ENCODE measurements at places on chromosomes 11 and 22.

DNA sequence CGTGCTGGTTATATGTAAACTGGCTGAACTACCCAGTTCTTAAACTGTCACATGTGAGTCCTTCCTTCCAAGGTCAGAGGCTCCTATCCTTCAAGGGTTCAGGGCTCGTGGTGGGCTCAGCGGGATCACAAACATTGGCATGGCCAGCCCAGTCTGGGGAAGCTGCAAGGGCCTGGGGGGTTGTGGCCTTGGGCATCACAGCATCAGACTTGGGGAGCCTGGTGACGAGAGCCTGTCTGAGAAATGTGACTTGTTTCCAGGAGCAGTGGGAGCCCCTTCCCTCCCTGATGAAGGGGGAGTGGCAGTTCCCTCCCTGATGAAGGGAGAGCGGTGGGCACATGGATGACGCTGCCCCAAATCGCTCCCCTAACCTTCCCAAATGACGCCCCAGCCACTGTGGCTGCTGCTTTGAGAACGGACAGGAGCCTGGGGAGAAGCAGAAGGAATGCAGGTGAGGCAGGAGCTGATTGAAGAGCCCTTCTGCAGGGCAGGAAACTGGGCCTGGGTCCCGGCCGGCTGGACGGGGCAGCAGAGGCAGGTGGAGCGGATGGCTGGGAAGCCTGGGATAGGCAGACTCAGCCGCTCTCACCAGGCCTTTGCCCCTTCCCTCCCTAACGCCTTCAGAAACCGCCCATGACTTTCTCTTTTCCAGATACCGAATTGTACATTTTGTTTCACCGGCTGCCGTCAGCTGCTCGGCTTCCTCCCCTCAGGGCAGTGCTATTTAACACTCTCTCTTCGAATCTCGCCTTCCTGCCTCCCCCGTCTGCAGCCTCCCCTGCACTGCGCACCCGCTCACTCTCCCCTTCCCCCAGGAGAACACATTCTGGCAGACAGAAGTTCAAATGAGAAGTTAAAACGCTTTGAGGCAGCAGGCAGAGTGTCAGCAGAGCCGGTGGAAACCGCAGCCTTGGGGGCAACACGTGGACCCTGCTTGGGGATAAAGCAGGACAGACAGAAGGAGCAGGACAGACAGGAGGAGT is 1486.7 kb downstream of the BRD1 start:
- DNase-seq = no peak

GRCh38 chr22:42549331-42550060 is 4.3 kb upstream of the SERHL2 start:
- DNase-seq = no peak

DNA sequence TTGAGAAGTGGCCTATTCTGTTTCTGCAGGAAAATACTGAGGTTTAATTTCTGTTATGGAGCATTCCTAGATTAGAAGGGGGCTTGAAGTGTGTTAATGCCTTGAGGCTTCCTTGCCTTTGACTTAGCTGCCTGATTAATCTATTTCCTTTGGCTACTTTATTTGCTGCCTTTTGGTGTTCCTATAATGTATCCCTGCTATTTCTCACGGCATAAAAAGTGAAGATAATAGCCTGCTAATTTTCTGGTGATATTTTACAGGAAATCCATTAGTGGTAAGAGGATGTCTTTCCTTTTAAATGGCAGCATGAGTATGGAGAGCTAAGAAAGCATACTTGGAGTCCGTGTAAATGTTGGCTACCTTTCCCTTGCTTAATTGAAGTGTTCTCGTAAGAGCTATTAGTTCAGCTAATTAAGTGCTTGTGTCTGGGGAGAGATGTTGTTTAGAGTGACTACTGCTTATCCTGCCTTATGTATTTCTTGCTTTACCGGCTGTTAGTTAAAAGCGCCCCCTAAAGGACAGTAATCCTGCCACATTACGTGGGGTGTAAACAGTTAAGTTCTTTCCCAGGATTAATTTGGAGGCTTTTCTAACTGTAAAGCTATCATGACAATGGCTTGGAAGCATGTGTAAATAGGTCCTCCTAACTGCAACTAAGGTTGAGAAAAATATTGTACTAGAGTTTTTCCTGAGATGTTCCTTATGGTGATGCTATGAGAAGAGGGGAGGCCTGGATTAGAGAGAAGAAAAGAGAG is 45.6 kb downstream of the ZNF280B start:
- DNase-seq = no peak

DNA sequence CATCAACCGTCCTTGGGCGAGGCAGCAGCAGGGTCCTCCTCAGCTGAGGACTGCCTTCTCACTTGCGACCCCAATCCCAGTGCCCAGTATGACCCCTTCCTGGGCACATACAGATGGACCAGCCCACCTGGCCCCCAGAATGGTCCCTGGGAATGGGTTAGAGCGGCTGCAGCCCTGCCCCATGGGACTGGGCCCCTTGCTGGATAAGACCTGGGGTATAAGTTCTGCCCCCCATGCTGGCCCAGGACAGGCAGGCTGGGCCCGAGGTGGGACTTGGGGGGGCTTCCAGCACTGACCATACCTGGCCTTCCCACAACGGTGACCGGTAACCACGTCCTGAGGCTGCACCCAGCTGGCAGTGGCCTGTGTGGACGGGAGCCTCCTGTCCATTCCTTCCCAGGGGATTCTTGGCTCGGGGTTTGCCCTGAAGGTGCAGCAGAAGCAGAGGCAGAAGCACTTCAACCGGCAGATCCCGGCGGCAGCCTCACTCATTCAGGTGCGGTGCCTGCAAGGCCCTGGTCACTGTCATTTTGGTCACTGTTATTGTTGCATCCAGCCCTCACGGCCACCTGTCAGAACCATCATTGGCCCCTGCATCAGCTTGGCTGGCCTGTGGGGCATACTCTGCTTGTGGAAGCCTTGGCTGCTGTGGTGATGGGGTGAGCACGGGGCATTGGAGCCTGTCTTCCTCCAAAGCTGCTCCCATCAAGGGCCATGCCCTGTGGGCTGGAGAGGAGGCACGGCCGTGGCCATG is 114.8 kb downstream of the KCNQ1OT1 start:
- no peak for DNase-seq

- no peak for DNase-seq
Observed at GRCh38 chr11:65793144-65793581, 6.3 kb downstream of the OVOL1 start.

DNA sequence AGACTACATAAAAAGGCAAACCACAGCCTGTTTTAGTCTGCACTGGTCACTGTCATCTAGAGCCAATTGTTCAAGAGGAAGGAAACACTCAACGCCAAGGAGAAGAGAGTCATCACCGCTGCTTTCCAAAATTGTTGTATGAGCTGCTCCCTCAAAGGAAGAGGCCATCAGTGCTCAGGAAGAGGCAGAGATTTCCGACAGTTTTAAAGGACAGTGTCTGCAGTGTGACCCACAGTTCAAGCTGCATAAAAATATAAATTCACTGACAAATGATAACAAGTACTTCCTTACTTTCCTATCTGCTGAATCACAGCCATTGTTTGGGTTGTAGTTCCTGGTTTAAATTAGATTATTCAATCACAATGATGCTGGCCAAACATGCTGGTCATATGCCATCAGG is 16.4 kb downstream of the PRCP start:
- no peak for DNase-seq

GRCh38 chr11:72224564-72225410 is at the start of gene INPPL1:
Gene INPPL1, plus strand, starts transcription at chr11:72224767. Its CDS starts 218 bp downstream, at chr11:72224985.
- DNase-seq = no peak

GRCh38 chr11:108854346-108854745 is 189.5 kb downstream of the DDX10 start:
- DNase-seq = no peak
